H1 (cell line): ENCODE measurements at places on chromosomes 2 and 18. TPM values are rescaled to one million over a fixed set of nuclear protein-coding genes. Genes with fewer than 3 reads are reported as not detected.

The FAM237A gene
- not detected in 2 replicates for total RNA-seq

The SOX11 gene
- 55.6 and 56.5 TPM in 2 replicates for total RNA-seq

- no peaks in the 10 kb centered on the region for H3K27me3 ChIP-seq
- no peak overlapping the region for H3K27ac ChIP-seq
- H3K4me1 ChIP-seq: no peaks in the 10 kb centered on the region; the same call in 1 of the 2 replicates
- H3K36me3 ChIP-seq: no peaks in the 10 kb centered on the region
Measured at GRCh38 chr2:136242687-136243277, 124.8 kb upstream of the CXCR4 start.

DNA sequence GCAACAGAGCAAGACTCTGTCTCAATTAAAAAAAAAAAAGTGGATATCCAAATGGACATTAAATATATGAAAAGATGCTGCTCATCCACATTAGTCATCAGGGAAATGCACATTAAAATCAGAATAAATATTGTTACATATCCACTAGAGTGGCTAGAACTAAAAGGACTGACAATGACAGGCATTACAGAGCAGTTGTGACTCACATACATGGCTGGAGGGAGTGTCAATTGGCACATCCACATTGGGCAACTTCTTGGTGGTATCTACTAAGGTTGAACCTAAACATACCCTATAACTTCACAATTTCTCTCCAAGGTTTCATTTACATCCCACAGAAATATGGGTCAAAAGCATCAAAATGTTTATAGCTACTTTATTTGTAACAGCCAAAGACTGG, 14.0 kb upstream of the DNER start:
- peaks cover 2% of the 10 kb centered on the region for H3K4me1 ChIP-seq
- no peak overlapping the region for H3K27ac ChIP-seq
- H3K36me3 ChIP-seq: no peaks in the 10 kb centered on the region
- no peak overlapping the region for H3K4me3 ChIP-seq
- H3K27me3 ChIP-seq: no peaks in the 10 kb centered on the region

GRCh38 chr18:57811477-57812125, 8.5 kb upstream of the ATP8B1 start:
- no peak overlapping the region for H3K4me3 ChIP-seq
- H3K4me1 ChIP-seq: no peaks in the 10 kb centered on the region
- no peak overlapping the region for H3K27ac ChIP-seq
- no peaks in the 10 kb centered on the region for H3K36me3 ChIP-seq

The POLR1A gene
- 58.1 and 58.2 TPM in 2 replicates for total RNA-seq

GRCh38 chr2:72155737-72156136, 8.1 kb upstream of the CYP26B1 start:
- H3K27ac ChIP-seq: no peak overlapping the region
- no peak overlapping the region for H3K4me3 ChIP-seq
- no peaks in the 10 kb centered on the region for H3K36me3 ChIP-seq
- H3K27me3 ChIP-seq: peaks cover 12% of the 10 kb centered on the region
- 0 out of 2 replicates have a peak, but pooled peaks cover 6% of the 10 kb centered on the region for H3K4me1 ChIP-seq
- DNase-seq: peak; percentile 35

The ARHGAP28 gene
- total RNA-seq: 14.4 and 15.4 TPM in 2 replicates

GRCh38 chr18:11674119-11674518, 14.9 kb upstream of the GNAL start:
- no peak for DNase-seq
- H3K36me3 ChIP-seq: no peaks in the 10 kb centered on the region
- H3K27me3 ChIP-seq: no peaks in the 10 kb centered on the region; the same call in 1 of the 2 replicates
- no peaks in the 10 kb centered on the region for H3K4me1 ChIP-seq
- no peak overlapping the region for H3K4me3 ChIP-seq

The CFLAR gene
- total RNA-seq: 1.1 and 1.6 TPM in 2 replicates

- no peak overlapping the region for H3K27ac ChIP-seq
- H3K36me3 ChIP-seq: no peaks in the 10 kb centered on the region
- no peaks in the 10 kb centered on the region for H3K27me3 ChIP-seq
- no peak overlapping the region for H3K4me3 ChIP-seq
Measured at GRCh38 chr2:168181825-168182224, 65.6 kb downstream of the STK39 start.

The MC2R gene
- not detected in 2 replicates for total RNA-seq

The SLC5A7 gene
- 0.11 and 0.15 TPM in 2 replicates for total RNA-seq

The SERPINB2 gene
- not detected in 2 replicates for total RNA-seq

The APOB gene
- 0.52 and 0.61 TPM in 2 replicates for total RNA-seq

The FAM124B gene
- 2.0 and 2.6 TPM in 2 replicates for total RNA-seq

The STON1 gene
- 10.1 and 10.4 TPM in 2 replicates for total RNA-seq

DNA sequence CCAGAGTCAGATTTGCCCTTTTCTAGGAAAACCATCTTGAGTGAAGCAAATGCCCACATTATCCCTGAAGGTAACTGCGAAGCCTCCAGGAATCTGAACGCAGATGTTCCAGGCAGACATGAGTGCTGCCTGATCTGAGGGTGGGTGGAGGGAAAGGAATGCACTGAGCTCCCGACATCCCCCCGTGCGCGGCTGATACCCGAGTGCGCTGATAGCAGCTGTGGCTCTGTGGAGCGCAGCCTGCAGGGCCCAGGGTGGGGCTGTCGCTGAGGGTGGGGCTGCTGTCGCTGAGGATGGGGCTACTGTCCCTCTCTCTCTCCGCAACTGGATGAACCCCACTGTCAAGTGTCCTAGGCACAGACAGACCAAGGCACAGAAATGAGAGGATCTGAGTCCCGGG, 82.4 kb downstream of the GFPT1 start:
- H3K4me3 ChIP-seq: no peak overlapping the region
- no peaks in the 10 kb centered on the region for H3K36me3 ChIP-seq
- no peak overlapping the region for H3K27ac ChIP-seq
- H3K4me1 ChIP-seq: peaks cover 11% of the 10 kb centered on the region

The ONECUT2 gene
- 1.9 and 3.3 TPM in 2 replicates for total RNA-seq

DNA sequence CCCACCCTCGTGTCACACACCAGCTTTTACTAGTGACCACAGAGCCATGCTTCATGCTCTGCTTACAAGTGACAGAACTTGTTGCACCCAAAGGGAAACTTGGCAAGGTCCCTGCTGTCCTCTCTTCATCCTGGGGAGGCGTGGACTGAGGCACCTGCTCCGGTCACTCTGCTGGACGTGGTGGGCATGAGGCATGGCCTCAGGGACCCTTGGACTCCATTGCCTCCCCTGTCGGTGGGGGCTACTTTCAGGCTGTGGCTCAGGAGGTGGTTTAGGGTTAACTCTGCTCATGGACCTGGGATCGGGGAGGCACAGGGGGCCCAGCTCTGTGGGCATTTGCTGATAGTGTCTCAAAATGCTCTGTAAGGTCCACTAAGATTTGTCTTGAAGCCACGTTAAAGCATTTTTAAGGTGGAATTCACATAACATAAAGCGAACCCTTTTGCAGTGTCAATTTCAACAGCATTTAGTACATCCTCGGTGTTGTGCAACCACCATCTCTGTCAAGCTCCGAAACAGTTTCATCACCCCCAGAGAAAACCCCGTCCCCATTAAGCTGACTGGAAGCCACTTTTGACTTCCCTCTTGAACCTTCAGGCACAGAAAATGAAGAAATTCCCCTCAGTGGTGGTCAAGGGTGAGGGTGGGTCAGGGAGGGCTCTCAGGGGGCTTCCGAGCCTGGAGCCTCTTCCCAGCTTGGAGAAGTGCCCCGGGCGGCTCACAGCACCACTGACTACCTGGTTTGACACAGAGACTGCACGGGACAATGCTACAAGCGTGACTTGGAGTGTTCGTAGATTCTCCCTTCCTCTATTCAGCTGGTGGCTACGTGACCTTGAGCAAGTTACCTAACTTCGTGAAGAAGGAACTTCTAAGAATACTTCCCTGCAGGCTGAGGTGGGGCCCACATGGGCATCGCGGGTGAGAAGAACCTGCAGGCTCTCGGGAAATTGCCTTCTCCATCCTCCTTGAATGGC, 100.0 kb upstream of the HDAC4 start:
- no peak for DNase-seq
- no peaks in the 10 kb centered on the region for H3K27me3 ChIP-seq
- no peaks in the 10 kb centered on the region for H3K36me3 ChIP-seq
- no peak overlapping the region for H3K27ac ChIP-seq

GRCh38 chr2:2901384-2902345, 476.0 kb downstream of the EIPR1 start:
- H3K27me3 ChIP-seq: no peaks in the 10 kb centered on the region
- no peak overlapping the region for H3K27ac ChIP-seq
- no peak for DNase-seq
- H3K4me3 ChIP-seq: no peak overlapping the region
- H3K4me1 ChIP-seq: no peaks in the 10 kb centered on the region
- no peaks in the 10 kb centered on the region for H3K36me3 ChIP-seq

The SLC35F5 gene
- total RNA-seq: 22.2 and 24.1 TPM in 2 replicates
